ENCODE measurements at places on chromosomes 4 and X.

- no peak for DNase-seq
Measured at GRCh38 chr4:72119946-72120345, 88.1 kb downstream of the NPFFR2 start.

DNA sequence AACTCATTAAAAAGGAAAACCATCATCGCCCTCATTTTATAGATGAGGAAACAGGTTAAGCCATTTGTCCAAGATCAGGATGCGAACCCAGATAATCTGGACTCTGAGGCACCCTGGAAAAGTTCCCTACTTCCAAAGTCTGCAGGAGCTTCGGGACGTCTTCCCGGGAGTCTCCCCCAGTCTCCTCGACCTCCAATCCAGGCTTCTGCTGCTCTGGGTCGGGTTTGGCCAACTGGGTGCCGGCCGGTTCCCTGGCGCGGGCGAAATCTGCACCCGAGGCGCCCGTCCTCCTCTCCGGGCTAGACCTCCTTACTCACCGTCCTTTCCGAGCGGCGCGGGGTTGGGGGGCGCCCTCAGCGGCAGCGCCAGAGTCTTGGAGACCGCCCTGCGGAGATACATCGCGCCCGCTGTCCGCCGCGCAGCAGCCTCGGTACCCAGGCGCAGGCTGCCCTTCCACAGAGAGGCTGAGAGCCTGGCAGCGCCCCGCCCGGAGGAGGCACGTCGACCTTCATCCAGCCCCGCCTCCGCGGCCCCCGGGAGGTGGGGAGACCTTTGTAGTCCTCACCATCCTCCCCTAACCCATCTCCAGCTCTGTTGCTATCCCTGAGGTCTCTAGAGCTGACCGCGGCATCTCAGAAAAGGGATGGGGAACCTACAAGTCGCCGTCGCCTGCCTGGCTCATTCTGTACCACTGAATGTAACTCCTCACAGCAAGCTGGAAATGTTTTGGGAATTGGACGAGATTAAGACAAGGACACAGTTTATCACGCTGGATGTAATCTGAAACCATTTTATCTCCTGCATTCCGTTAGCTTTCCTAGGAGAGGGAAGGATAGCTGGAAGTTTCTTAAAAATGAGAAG, at the start of gene MGARP:
Gene MGARP (minus strand): TSS at position 466 of the 861 bp plus-strand sequence. CDS start 67 bp downstream, at position 399.
- DNase-seq: no peak

- no peak for DNase-seq
Measured at GRCh38 chrX:131262200-131262599, 26.9 kb downstream of the IGSF1 start.

DNA sequence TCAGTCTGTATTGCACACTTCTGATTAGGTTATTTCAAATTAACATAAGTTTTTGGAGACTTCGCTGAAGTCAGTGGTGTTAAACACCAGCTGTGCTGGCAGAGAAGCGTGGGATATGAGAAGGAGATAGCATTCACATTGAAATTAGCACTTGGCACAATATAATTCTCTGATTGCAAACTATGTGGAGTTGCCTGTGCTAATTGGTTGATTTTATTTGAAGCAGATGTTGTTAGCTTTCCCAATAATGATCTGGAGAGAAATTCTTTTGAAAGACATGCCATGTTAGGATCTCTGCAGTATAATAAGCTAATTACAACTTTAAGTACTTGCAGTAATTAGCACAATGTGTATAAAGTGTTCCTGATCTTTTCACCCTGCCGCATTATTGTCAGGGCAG, 367.4 kb upstream of the ARX start:
- no peak for DNase-seq

DNA sequence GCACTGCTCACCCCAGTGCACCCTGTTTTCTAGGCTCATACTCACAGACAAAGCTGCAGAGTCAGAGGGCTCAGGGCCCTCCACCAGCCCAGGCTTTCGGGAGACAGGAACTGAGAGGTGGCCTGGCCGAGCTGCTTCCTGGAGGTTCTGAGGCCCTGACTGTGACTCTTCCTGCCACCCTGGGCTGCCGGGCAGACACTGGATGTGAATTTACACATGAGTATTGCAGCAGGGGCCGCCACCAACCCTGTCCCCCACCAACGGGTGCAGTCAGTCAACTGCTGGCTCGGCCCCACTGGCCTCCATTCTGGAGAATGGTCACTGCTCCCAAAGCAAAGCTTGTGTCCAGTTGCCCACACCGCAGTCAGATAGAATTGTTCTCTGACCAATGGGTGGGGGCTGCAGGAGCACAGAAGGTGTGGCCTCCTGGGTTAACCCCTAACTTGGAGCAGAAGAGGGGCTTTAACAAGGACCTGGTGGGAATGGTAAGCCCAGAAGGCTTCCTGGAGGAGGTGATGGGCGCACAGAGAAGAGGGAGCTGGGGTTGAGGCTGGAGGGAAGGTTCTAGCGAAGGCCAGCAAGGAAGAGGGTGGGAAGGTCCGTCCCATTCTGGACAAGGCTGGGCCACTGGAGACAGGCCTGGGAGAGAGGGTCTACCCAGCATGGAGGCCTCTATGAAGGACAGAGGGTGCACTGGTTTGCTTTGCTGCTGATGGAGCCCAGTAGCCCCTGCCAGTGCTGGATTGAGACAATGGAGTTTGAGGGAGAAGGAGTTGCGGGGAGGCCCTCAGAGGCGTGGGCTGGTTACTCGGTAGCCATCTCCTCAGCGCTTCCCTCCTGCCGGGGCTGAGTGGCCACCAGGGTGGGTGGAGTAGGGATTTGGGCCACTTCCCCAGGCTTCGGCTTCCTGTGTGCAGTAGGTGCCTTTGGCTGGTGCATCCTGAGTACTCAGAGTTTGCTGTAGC, 135.3 kb downstream of the CPZ start:
- DNase-seq: no peak

GRCh38 chrX:100512471-100512870, 72.3 kb upstream of the TNMD start:
- no peak for DNase-seq

DNA sequence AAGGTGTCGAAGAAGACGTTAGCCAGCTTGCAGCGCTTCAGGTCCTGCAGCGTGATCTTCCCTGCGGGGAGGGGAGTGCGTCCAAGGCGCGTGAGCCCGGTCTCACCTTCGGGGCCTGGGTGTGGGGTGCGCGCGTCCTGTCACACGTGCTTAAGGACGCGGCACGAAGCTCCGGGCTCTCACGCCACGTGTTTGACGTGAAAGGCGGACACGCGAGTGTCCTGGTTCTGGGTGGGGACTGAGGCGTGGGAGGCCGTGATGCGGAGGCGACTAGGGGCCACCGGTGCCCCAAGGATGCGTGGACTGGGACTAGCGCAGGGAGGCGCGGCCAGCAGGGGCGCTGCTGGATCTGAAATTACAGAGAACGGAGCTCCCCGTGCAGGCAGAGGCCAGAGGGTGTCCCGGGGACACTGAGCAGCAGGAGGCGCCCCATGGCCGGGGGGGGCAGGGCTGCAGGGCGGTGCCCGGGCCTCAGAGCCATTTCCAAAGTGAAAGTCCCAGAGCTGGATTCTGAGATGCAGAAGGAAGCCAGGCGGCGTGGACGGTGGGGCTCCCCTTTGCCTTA, 20.3 kb upstream of the GTPBP6 start:
- no peak for DNase-seq

DNA sequence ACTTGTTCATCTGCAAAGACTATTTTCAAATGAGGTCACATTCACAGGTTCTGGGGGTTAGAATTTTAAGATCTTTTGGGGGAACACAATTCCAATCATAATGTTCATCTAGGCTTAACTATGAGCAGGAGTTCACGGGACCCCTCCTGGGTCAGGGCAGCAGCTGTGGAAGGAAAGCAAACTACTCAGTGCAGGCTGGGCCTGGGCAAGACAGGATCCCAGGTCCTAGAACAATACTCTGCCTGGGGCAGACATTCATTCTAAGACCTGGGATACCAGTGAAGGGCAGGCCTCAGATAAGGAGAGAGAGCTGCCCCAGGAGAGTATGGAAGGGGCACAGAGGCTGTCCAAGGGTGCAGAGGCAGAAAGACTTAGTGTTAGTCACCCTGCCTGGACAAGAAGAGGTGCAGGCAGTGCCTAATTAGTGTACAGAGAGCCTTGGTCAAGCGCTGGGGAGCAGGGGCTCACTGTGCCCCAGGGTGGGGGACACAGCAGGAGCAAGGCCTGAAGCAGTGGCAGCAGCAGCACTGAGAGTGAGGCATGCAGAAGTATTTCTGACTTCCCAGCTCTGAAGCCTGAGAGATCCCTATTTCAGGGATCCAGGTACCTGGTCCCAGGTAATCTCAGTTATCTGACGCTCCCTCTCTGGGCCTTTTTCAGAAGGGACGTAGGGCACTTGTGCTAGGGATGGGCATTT, 123.0 kb upstream of the MAMLD1 start:
- no peak for DNase-seq

DNA sequence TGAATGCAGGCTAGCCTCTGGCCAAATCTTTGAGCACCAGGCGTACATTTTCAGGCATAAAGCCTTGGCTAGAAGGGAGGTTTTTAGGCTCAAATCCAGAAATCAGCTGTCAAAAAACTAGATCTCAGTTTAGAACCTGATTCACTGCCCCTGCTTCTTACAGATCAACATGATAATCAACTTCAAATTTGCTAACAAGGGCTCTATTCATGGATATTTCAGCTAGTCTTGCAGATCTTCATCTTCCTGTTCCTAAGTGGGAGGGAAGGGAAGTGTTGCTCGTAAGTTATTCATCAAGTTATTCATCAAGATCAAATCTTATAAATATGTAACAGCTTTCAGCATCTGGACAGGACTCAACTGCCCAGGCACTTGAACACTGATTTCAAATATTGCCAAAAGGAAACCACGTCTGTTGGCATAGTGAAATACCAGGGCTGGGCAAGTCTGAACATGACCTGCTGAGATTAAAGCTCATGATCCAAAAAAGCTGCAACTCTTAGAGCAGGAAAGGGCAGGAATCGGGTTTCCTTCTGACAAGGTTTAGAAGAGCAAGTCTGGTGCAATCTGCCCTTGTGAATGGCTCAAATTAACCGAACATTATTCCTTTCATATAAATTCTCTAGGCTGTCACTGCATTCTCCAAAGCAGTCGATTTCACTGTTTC, 200.3 kb downstream of the PDGFC start:
- peak; percentile 8 for DNase-seq

- no peak for DNase-seq
Measured at GRCh38 chr4:124179506-124180186, 532.9 kb downstream of the ANKRD50 start.

All from thoracic aorta (tissue), 2 donors.